ENCODE measurements at places on chromosomes 1 and 21. TPM values are rescaled to one million over a fixed set of nuclear protein-coding genes. Genes with fewer than 3 reads are reported as not detected.
A peak's percentile ranks its signal among the peaks of the same experiment; 100 is the strongest.

DNA sequence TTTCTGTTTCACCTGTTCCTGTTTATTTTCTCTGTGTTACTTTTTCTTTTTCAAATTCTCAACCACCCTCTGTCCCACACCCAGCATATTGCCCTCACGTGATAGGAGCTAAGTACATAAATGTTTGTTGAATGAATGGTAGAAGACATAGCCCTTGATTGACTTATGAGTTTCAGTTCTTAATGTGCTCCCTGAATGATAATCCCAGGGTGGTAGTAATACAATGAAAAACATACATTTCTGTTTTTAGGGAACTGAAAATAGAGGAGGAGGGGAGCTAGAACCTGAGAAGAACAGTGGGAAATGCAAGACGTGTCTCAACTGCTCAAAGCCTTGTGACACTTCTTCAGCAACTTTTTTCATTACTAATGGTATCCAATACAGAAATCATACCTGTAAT lies 147.1 kb downstream of the SPATA46 start:
- DNase-seq, result no peak

TMEM82 gene
- polyA plus RNA-seq, result not detected

- no peak for DNase-seq
Measured at GRCh38 chr1:41101076-41101475, 79.6 kb upstream of the SLFNL1 start.

DNA sequence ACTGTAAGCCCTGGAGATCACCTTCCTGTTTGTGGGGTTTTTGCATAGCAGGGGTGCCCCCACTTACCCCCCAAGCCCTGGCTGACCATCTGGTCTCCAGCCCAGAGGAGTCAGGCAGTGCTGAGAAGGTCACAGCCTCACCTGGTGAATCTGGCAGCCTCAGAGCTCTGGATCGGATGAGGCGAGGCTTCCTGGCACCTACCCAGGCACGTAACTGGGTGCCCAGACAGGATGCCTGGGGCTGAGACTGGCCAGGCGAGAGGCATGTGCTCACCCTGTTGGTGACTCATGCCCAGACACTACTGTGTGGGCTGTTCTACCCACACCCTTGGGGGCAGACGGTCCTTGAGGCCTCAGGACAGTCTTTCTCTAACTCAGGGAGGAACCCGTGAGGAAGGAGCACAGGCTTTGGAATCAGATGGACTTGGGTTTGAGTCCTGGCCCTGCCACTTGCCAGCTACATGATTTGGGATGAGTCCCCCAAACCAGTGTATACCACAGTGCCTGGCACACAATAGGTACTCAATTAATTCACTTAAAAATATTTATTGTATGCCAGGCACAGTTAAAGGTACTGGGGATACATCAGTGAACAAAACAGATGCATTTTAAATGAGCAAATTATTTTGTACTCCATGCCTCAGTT lies 15.1 kb upstream of the PADI3 start:
- DNase-seq, result peak; percentile 98

ERRFI1 gene
- polyA plus RNA-seq, result 39.9 TPM

GSTM3 gene
- 72.2 TPM for polyA plus RNA-seq

DNA sequence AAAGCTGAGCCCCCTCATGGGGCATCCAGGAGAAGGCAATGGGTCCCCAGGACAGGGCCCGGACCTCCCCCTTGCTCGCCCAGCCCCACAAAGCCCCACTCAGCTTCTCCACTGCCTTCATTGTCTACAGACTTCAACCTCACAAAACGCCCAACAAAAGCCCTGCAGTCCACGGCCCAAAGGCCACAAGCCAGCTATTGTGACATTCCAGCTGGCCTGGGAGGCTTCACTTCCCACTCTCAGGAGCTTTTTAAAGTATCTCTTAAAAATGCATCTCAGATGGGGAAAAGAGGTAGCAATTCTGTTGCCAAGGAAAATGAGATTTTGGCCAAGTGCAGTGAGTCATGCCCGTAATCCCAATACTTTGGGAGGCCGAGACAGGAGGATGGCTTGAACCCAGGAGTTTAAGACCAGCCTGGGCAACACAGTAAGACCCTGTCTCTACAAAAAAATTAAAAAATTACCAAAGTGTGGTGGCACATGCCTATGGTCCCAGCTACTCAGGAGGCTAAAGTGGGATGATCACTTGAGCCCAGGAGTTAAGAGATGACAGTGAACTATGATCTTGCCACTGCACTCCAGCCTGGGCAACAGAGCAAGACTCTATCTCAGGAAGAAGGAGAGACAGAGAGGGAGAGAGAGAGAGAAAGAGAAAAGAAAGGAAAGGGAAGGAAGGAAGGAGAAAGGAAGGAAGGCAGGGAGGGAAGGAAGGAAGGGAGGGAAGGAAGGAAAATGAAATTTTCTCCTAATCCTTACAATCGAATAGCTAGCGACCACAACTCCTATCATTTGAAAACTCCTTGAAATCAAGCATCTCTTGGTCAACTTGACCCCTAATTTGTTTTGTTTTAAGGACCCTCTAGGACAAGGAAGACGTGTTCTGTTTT lies 31.4 kb upstream of the TARDBP start:
- no peak for DNase-seq

- DNase-seq, result peak; percentile 40
Measured at GRCh38 chr1:52142220-52143183, 613 bp downstream of the ZFYVE9 start.

- DNase-seq, result peak; percentile 23
Measured at GRCh38 chr1:57232500-57232899, 191.4 kb downstream of the DAB1 start.

DNA sequence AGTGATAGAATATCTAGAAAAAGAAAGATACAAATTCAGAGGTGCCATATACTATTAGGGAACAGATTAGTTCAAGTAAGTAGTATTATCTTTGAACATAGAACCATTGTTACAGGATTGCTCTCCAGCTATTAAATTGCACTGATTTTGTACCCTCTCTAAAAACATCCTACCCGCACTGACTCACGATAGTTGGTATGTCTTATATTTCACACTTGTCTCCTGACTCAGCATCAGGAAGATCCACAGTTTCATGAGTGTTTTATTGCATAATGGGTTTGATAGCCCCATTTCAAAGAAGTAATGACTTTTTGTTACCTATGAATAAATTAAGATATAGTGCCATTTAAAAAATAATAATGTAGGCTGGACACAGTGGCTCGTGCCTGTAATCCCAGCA lies 6.0 kb downstream of the TATDN3 start:
- no peak for DNase-seq

DNA sequence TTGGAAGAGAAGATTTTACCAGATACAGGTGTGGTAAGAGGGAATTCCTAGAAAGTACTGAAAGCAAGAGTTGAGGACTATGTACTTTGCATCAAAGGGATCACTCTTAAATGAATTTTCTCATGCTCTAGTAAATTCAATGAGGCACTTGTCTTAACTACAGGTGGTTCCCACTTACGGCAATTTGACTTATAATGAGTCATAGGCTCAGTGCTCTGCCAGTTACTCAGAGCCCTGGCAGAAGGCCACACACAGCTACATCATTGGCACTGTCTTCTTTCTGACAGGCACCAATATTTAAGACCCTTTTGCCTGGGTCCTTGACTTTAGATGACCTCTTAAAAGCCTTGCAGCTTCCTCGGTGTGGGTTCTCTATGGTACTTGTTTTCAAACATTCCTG lies 15.9 kb upstream of the ADAMTS5 start:
- DNase-seq, result peak; percentile 63

PCP4 gene
- not detected for polyA plus RNA-seq

- no peak for DNase-seq
Measured at GRCh38 chr1:114509596-114510273, 1.3 kb downstream of the TRIM33 start.

- no peak for DNase-seq
Measured at GRCh38 chr1:110915804-110916203, 42.9 kb downstream of the CD53 start.

SLC25A24 gene
- 20.7 TPM for polyA plus RNA-seq

DNA sequence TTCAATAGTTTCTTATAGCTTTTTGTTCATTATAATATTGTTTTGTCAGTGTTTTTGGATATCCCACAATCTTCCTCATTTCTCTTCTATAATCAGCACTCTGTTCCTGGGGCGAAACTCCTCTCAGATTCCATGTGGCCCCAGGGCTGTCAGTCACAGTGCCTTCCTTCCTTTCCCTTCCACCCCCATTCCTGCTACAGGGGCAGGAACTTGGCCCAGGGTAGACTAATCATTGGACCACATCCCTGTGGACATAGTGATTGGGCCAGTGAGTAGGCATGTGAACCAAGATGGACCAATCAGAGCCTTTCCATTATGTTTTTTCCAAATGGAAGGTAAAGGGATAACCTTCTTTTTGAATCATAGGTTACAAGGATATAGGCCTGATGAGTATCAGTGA lies 78.3 kb downstream of the PGM1 start:
- DNase-seq, result no peak

- DNase-seq, result no peak
Measured at GRCh38 chr1:153498746-153499145, 37.0 kb downstream of the S100A6 start.

GRCh38 chr1:10168912-10169514 lies 41.4 kb upstream of the KIF1B start:
- DNase-seq, result no peak

DNA sequence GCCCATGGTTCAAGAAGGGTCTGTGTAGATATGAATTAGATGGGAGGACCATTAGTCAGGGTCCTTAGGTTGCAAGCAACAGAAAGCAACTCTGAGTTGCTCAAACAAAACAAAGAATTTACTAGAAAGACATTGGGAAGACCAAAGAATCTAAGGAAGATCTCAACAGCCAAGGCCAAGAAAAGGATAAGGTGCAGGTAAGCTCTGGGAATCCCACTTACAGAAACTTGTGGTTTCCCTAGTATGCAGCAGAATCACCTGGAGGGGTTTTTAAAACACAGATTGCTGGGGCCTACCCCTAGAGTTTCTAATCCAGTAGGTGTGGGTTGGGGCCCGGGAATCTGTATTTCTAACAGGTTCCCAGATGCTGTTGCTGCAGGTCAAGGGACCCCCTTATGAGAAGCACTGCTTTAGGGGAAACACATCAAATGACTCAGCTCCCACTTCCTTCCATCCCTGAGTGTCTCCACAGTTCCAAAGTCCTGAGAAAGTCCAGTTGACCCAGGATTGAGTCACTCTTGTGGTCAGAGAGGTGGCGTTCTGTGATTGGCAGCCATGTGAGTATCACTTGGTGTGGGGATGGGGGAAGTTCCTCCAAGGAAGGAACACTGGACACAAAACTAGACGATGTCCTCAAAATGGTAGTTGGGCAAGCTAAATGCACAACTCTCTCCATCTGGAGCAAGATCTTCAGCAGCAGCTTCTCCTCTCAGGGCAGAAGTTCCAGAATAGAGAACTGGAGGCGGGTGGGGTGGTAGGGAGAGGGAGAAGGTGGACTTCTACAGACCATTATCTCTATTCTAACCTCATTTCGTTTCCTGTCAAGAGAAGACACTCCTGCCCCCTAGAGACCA lies 24.2 kb upstream of the EYA3 start:
- DNase-seq, result peak; percentile 12

DNA sequence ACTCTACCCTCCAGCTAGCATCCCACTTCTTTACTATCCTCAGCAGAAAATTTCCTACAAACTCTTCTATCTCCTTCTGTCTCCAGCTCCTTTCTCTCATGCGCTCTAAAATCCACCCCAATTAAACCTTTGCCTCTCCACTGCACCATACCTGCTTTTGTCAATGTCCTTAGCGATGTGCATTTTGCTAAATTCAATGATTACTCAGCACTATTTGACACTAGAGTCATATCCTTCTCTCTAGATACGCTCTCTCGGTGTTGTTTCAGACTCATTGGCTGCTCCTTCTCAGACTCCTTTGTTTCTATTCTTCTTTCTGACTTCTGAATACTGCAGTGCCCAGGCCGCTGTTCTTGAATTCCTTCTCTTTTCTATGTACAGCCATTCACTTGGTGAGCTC lies 144.2 kb downstream of the HLX start:
- DNase-seq, result no peak

- no peak for DNase-seq
Measured at GRCh38 chr1:41192456-41193178, 49.5 kb downstream of the SCMH1 start.

GRCh38 chr1:113912594-113913311 lies 7.6 kb downstream of the DCLRE1B start:
- no peak for DNase-seq

FAM3B gene
- polyA plus RNA-seq, result not detected

- DNase-seq, result peak; percentile 77
Measured at GRCh38 chr1:186662752-186663151, 17.5 kb downstream of the PTGS2 start.

Measured in foreskin keratinocyte (primary cell).